T follicular helper cell (primary cell): ENCODE measurements at places on chromosomes 5 and 9.

DNA sequence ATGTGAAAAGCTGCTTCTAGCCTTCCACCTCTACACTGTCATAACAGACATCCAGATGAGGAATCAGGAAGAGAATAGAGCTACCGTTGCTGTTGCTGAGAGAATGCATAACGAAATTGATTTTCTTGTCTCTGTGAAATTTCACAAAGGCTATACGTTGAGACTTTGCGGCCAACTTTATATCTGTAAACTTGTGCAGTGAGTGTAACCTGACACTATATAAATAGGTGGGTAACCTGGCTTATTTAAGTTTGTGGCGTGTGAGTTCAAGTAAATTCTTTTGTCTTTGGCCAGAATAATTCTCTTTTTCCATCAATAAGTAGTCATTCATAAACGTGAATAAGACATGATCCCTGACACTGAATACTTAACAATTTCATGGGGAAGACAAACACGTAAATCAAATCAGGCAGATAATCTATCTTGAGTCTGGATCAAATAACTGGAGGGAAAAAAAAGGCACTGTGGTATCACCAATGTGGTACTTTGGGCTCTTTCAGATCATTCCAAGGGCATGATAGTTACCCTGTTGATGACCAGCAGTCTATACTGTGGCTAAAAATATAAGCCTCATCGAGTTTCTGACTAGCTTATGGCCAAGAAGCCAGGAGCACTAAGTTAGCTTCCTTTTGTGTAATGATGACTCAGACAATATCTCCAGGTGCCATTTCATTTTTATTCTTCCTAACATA is 98.2 kb upstream of the RASA1 start:
- DNase-seq, result no peak

- no peak for DNase-seq
These were observed 166.1 kb downstream of the RNF180 start for GRCh38 chr5:64331597-64332277.

DNA sequence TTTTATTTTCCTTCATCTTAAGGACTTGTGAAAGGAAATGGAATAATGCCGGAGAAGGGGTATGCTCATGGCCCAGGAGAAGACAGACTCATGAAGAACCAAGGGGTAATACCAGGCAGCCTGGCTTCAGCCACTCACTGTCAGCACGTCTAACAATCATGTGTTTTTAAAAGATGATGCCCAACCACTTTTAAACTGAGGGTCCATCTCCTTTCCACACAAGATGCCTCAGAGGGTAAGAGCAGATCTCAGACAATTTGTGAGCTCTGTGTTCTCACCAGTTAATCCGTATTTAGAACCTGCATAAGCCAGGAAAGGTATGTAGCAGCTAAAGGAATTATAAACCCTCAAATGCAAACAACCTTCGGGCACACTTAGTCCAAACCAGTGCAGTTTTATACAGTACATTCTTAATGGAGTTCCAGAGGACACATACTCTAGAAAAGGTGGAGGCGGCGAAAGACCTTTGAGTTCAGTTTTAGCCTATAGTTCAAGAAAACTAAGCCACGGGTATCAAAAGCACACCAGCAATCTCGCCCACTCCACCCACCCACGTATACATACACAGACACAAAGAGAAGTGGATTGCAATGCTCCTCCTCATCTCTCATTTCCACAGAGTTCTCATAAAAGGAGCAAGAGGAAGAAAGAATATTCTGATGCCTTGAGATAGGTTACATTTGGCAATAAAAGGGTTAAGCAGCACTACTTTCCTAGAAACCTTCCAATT is 2.6 kb downstream of the DIAPH1 start:
- no peak for DNase-seq

GRCh38 chr9:98867429-98868168 is 60.1 kb downstream of the GALNT12 start:
- DNase-seq, result no peak

DNA sequence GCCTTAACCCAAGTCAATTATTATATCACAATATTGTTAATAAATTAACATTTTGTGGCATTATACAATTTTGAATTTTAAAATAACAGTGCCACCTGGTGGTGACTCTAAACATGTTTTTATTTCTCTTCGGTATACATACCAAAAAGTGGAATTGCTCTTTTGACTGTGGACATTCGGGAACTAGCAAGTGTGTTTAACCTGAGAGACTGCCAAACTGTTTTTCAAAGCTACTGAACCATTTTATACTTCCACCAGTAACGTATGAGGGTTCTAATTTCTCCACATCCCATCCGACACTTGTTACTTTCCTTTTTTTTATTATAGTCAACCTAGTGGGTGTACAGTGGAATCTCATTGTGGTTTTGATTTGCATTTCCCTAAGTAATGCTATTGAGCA is 18.3 kb upstream of the HSDL2 start:
- DNase-seq, result no peak

GRCh38 chr5:82540301-82540700 is 262.1 kb upstream of the RPS23 start:
- no peak for DNase-seq

DNA sequence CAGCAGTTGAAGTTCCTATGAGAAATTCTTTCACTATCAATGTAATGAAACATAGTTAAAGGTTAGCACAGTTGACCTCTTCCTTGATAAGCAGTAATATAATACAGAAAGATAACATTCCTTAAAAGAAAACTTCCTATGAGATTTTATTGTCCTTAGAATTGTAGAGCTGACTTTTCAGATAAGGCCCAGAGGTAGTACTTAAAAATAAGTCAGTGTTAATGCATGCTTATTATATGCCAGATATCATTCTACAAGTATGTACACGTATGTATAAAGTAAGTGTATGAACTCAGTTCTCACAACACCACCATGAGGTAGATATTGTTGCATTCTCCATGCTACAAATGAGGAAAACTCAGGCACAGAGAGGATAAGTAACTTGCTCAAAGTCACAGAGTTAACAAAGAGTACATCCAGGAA is 15.3 kb downstream of the AP3S1 start:
- no peak for DNase-seq

DNA sequence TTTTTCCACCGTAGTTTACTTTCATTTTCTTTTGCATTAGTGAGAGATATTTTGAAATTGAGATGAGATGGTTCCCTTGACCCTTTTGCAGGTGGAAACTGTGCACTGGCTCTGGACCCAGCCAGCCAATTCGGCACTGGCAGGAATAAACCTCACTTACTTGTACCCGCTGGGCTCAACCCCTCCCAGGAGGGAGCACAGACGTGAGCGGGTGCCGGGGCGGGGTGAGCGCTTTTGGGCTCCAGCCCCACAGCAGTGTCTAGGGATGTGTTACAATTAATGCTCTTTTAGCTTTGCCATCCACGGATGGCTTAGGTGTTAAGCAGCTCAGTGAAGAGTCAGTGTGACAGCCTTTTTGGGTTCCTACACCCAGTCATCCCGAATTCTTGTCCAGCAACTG is 766.1 kb upstream of the CHD1 start:
- DNase-seq, result no peak

GRCh38 chr5:145984072-145984471 is 47.7 kb downstream of the SH3RF2 start:
- DNase-seq, result no peak

DNA sequence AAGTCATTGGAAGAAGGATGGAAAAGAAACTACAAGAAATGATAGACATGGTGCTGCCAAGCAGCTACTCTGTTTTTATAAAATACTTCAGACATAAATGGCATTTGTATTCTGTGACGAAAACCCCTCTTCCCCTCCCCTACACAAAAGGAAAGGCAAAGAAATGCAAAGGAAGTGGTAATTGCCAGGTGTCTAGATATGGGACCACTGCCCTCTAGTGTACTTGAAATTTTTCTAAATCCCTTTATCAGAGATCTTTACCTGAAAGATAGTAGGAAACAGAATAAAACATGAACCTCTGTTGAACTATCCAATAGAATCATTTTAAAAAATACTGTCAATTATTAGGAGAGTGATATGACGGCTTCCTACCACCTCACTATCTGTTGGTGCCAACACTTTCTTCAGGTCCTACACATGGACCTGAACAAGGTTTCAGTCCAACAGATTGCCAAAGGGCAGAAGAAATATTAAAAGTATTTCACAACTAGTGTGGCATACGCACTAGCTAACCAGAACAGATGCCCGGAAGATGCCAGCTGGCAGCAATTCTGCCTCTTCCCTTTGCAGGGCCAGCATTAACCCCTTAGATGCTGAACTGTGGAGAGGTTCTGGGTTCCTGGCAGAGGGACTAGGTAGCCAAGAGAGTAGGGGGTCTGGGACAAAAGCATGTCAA is 104.1 kb downstream of the TSSK1B start:
- DNase-seq, result no peak

GRCh38 chr9:20114974-20115373 is 326.1 kb upstream of the SLC24A2 start:
- no peak for DNase-seq
